HT1080 (cell line): ENCODE measurements at places on chromosomes 3 and 15. TPM values are rescaled to one million over a fixed set of nuclear protein-coding genes. Genes with fewer than 3 reads are reported as not detected.

GRCh38 chr3:166191411-166191810, 354.2 kb upstream of the BCHE start:
- peak; percentile 25 for DNase-seq

DNA sequence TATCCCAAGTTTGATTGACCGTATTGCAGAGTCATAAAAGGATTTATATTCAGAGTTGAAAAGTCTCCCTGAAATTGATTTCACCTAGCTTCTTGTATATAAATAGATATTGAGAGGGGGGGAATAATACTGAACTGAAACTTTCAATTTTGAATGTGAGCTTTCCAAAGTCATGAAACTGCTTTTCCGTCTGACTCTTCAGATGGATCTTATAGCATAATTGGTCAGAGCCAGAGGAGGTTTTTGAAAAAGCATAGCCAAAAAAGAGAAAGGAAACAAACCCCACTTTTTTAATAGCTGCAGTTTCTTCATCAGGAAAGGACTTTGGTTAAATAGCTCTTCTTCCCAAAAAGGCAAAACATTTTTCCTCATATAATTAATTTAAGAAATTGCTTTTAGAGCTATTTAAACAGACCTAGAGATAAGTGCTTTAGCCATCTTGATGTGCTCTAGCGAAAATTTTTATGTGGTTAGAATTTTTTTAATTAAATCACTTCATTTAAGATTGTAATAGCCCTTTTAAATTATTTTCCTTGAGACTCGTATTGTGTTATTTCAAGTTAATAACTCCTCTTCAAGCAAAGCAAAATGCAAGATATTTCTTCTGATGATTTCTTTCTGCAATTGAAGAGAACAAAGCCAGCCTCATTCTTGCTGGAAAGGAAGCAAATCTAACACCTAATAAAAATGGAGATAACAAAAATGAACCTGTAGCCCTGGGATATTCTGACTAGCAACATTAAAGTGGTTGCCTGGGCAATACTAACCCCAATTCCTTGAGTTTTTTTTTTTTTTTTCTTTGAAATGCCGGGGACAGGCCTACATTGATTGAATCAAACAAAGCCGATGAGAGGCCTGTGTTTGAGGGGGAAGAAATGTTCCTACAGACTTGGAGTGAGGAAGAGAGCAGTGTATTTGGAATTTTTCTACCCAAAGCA, 173.6 kb downstream of the PTPRG start:
- DNase-seq, result no peak

GRCh38 chr3:53973905-53974304, 82.2 kb upstream of the SELENOK start:
- DNase-seq, result no peak

- no peak for DNase-seq
Measured at GRCh38 chr15:59327942-59328341, 44.7 kb downstream of the MYO1E start.

- DNase-seq, result no peak
Measured at GRCh38 chr15:100252359-100252758, 89.4 kb downstream of the ADAMTS17 start.

DNA sequence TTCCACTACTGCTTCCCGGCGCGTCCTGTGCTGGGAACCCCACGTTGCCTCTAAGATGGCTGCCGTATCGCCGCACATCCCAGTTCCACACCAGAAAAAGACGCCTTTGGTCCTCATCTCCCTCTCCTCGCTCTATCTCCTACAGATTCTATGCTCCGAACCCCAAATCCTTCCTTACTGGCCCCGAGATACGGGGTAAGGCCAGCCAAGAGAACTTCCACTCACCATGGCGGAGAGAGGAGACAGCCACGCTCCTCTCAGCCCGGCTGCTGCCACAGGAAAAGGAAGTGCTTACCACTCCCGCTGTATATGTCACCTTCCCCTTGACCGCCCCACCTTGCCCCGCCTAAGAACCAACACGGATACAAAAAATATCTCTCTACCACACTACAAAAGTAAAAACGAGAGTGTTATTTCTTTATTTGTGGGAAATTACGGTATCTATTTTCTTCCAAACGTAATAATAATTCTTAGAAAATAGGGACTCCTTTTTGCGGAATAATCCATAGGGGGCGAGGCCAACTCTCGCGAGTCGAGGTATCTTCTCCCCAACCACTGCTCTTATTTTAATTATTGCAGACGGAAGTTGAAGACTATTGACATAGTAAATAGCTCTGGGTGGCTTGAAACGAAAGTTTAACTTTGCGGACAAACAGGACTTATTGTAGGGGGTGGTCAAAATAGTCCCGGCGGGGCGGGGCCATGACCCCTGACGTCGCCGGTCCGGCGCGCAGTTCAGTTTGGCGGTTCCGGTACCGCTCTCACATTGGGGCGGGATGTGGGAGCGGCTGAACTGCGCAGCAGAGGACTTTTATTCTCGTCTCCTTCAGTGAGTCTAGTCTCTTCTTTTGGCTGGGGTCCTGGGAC, at the start of the genes RPL4 and ZWILCH:
Gene RPL4, minus strand, starts transcription at position 293 of the 867 bp plus-strand sequence. Its CDS starts 65 bp downstream, at position 228.
Gene ZWILCH, plus strand, starts transcription at position 764 of the 867 bp plus-strand sequence. Its CDS starts 13 bp downstream, at position 777.
- DNase-seq, result peak; percentile 86

GRCh38 chr3:55720614-55721013, 233.5 kb upstream of the WNT5A start:
- DNase-seq, result peak; percentile 1

DNA sequence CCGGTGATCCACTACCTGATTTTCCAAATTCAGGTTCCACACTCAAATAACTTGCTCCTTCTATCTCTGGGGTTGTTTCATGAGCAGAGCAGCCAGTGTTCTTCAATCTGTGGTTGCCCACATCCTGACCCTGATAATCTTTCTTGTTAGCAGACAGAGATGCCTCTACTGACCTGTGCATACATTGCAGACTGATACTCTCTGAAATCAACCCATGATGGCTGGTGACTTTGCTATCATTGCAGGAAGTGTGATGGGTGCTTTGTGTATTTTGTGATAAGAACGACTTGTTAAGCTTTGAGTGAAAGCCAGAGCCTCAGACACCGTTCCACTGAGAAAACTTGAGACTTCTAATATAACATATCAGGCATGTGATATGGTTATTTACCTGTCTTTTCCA, 39.9 kb downstream of the GATM start:
- no peak for DNase-seq

DNA sequence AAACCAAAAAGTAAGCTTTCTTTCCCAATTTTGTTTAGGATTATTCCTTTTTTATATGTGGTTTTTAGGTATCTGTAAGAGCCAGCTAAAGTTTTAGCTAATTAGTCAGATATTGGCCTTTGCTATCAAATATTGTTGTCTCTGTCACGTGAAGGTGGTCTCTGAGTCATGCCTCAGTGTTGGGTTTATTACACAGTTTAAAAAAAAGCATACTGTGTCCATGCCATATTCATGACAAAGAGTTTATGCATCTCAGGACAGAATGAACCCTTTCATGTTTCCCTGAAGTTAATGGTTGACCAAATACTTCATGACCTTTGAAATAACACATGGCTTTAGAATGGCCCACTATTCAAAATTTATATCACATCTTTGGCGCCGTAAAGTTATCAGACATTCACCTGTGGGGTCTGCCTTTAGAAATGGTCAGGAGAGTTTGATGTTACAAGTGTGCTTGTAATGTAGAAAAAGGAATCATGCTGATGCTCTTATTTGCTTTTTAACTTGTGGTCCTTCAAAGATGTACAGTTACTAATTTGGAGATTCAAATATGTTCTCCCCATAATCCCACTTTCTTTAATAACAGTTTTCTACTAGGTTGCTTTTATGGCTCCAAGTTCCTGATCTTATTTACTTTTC, 101.5 kb downstream of the MYRIP start:
- DNase-seq, result peak; percentile 87

DNA sequence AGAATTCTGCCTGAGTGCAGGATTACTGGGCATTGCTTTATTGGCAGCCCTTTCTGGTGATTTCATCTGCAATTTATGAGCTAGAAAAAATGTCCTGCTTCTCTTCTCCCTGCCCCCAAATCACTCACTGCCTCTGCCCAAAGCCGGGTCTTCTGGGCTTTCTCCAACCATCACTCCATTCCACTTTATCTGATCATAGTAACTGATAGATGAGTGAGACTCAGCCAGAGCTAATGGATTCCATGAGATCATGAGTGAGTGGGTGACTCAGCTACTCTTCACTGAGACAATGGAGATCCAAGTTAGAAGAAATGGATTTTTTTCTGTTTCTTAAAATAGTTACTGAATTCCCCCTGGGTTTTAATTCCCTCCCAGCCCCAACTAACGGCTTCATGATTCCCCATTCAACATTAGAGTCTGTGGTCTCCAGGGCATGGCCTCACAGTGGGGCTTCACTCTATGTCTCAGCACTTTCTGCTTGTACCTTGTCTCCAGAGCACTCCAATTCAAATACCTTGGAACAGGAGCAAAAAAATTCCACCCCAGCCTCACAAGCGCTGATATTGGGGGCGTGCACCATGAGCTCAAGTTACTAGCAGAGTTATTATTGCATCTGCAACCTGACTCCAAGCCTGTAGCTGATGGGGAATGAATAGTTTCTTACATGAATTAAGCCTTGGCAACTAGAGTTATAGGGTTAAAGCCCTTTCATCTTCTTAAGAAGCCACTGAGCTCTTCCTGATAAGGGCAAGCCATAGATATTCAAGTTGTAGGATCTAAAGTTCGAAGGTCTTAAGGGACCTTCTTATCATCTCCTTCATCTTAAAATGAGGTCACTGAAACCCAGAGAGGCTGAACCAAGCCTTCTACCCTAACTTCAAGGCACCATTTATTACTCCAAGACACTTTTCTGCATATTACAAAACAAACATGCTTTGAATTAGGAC, 85.9 kb downstream of the AGBL1 start:
- no peak for DNase-seq

Gene SEMA3G
- total RNA-seq, result 0.43 and 0.53 TPM in 2 replicates

Gene EOMES
- total RNA-seq, result 0.06 and 0.30 TPM in 2 replicates

Gene PPP1R14D
- not detected in 2 replicates for total RNA-seq

Gene PLIN1
- 0.03 TPM in 1 of 2 replicates, not detected in the other for total RNA-seq

Gene SLC51A
- total RNA-seq, result not detected in 2 replicates
